Neural crest cell (in vitro differentiated cells): ENCODE measurements at places on chromosomes 3 and 15.

DNA sequence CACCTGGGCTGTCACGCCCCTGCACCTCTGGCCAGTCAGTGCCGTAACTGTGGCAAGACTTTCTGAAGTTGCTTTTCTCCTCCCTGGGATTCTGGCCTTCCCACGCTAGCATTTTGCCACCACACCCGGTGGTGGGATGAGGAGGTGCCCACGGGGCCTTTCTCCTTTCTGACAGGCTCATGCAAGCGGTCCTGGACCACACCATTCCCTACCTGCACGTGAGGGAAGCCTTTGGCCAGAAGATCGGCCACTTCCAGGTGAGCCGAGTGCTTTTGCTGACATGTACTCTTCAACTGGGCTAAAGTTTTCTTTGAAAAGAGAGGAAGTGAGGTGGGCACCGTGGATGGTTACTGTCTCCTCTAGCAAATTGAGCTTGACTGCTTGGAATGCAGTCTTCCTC, 9.6 kb downstream of the IVD start:
- no peaks in the 10 kb centered on the region for H3K27me3 ChIP-seq
- no peak overlapping the region for H3K4me3 ChIP-seq
- no peaks in the 10 kb centered on the region for H3K4me1 ChIP-seq
- peaks cover 9% of the 10 kb centered on the region for H3K36me3 ChIP-seq
- no peak for DNase-seq

- DNase-seq, result no peak
- peaks cover 3% of the 10 kb centered on the region for H3K36me3 ChIP-seq
- H3K4me1 ChIP-seq, result peaks cover 3% of the 10 kb centered on the region
- H3K27ac ChIP-seq, result no peak overlapping the region
Measured at GRCh38 chr3:24628523-24629258, 134.0 kb upstream of the THRB start.

DNA sequence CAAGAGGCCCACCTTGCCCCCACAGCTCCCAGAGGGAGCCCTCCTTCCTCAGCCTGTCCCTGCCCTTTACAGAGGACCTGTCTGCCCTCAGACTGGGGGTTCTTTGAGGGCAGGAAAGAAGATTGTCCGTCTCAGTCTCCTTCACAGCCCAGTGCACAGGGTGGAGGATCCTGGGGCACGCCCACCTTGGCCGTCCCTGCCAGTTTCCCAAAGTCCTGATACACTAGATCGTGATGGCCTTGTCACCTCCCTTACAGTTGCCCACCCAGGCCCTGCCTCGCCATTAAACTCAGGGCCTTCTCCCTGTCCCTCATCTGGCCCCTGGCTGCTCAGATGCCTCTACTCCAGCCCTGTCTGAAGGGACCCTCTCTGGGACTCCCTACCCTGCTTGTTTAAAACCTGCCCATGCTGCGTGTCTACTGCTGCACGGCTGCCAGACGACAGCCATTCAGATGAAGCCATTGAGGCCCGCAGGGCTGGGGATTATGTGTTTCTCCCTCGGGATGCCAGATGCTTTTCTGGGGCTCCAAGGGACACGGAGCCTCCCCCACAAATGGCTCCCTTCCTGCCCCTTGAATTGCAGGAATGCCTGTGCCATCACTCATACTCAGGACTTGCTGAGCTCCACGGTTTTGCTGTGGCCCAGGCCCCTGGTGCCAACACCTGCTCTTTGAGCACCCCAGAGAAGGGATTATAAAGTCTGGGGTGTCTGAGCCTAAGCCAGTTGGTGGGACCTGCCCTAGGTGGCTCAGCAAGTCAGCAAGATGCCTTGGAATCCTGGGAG, 27.8 kb downstream of the ACSBG1 start:
- H3K27me3 ChIP-seq, result no peaks in the 10 kb centered on the region
- no peaks in the 10 kb centered on the region for H3K36me3 ChIP-seq
- H3K27ac ChIP-seq, result peak overlapping the region; percentile 78
- peaks cover 69% of the 10 kb centered on the region for H3K4me1 ChIP-seq
- no peak for DNase-seq

GRCh38 chr3:58864480-58864879, 185.3 kb downstream of the CFAP20DC start:
- DNase-seq, result no peak
- H3K4me3 ChIP-seq, result no peak overlapping the region
- no peaks in the 10 kb centered on the region for H3K27me3 ChIP-seq

GRCh38 chr3:41690766-41691563, 270.9 kb downstream of the ULK4 start:
- no peak overlapping the region for H3K4me3 ChIP-seq
- peaks cover 10% of the 10 kb centered on the region for H3K36me3 ChIP-seq
- H3K4me1 ChIP-seq, result no peaks in the 10 kb centered on the region

DNA sequence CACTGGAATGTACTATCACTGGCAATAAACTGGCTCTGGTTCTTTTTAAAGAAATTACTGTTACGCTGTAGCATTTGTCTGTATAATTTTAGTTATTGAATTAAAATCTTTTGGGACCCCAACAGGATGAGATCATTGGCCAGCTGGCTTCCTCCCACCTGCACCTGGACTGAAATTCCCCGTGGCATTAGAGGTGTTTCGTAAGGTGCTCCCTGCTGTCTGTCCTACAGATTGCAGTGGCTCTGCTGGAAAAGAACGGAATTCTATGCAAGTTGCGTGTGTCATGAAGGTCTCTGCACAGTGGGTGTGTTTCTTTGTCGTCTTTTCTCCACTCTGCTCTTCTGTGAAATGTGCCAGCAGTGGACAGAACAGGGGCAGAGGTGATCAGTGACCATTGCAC, 383.4 kb downstream of the PTPRG start:
- H3K4me3 ChIP-seq, result no peak overlapping the region
- H3K27ac ChIP-seq, result no peak overlapping the region
- DNase-seq, result no peak
- no peaks in the 10 kb centered on the region for H3K27me3 ChIP-seq
- peaks cover 18% of the 10 kb centered on the region for H3K4me1 ChIP-seq

DNA sequence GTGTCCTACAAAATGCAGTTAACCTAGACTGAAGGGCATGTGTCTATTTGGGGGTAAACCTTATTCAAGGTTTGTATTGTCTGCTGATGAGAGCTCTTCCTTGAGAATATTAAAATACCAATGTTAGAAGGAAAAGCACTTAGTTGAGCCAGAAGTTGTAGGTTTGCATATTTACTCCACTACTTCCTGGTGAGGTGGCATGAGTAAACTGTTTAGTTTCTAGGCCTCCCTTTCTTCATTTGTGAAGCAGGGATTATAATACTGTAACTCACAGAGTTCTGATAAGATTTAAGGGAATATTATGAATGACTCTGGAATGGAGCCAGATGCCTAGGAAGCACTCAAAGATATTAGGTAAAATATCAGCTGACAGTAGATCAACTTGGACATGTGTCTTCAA, 46.7 kb downstream of the CD200R1L start:
- no peak for DNase-seq
- no peak overlapping the region for H3K4me3 ChIP-seq
- H3K36me3 ChIP-seq, result no peaks in the 10 kb centered on the region
- H3K27me3 ChIP-seq, result no peaks in the 10 kb centered on the region

DNA sequence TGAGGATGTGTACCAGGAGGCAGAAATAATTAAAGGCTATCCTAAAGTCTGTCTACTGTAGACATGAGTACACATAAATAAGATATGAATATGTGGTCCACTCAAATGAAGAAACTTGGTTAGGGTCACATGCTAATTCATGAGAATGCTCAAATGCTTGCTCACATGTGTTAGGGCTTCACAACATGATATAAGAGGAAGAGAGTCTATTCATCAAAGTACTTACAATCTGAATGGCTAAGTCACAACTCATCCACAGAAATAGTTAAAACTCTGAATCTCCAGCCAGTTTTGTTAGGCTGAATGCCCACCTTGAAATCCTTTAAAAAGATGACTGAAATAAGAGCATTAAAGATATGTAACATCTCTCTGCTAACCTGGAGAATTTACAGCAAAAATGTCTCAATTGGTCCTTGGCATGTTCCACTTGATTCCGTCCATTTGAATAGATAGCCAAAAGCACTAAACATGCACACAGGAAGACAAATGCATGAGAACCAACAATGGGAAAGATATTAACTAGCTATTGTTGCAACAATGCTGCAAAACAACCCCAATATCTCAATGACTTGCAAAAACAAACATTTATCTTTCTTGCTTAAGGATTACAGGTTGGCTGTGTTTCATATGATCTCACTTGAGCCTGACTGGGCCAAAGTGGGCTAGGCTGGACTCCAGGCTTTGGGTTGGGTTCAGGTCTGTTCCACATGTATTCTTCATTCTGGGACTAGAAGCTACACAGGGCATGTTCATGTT, 10.6 kb upstream of the TBC1D5 start:
- DNase-seq, result no peak
- H3K27me3 ChIP-seq, result no peaks in the 10 kb centered on the region
- H3K4me1 ChIP-seq, result peaks cover 13% of the 10 kb centered on the region
- H3K4me3 ChIP-seq, result no peak overlapping the region
- no peak overlapping the region for H3K27ac ChIP-seq

DNA sequence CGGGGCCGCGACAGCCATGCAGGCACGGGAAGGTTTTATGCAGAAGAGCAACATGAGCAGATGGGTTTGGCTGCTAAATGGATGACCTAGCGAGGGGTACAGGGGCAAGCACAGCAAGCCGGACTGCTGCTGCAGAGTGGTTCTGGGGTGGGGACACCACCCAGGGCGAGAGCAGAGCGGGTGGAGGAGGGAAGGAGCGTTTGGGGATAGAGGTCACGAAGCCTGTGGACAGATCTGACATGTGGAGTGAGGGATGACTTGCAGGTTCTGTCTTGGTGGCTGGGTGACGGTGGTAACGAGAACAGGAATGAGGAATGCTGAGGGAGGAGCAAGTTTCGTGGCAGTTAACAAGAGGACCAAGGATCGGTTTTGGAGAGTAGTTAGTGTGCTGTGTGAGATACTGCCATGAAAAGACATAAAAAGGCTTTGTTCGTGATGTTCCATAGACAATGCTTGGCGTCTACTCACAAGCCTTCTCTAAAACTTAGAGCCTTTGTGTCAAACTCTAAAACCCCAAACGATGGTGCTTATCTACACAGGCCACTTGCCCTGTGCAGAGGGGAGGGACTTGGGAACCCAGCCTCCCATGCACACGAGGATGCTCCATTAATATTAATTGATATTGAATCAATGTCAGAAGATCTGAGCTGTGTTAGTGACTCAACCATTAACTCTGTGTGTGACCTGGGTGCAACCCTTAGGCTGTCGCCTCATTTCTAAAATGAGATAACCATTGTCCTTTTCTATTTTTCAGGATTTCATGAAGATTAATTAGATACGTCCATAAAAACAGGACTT, 132.7 kb upstream of the SLC2A2 start:
- H3K36me3 ChIP-seq, result peaks cover 41% of the 10 kb centered on the region
- H3K4me3 ChIP-seq, result no peak overlapping the region
- peaks cover 29% of the 10 kb centered on the region for H3K4me1 ChIP-seq
- no peaks in the 10 kb centered on the region for H3K27me3 ChIP-seq

- no peak overlapping the region for H3K4me3 ChIP-seq
- no peaks in the 10 kb centered on the region for H3K27me3 ChIP-seq
- no peaks in the 10 kb centered on the region for H3K36me3 ChIP-seq
- no peaks in the 10 kb centered on the region for H3K4me1 ChIP-seq
- no peak overlapping the region for H3K27ac ChIP-seq
Measured at GRCh38 chr3:78322780-78323179, 1282.9 kb downstream of the ROBO2 start.

- no peak for DNase-seq
- H3K4me3 ChIP-seq, result no peak overlapping the region
- H3K27ac ChIP-seq, result no peak overlapping the region
- H3K4me1 ChIP-seq, result no peaks in the 10 kb centered on the region
- H3K36me3 ChIP-seq, result no peaks in the 10 kb centered on the region
- peaks cover 2% of the 10 kb centered on the region for H3K27me3 ChIP-seq
Measured at GRCh38 chr3:169295126-169295525, 368.4 kb downstream of the MECOM start.

GRCh38 chr15:39752246-39752645, 30.4 kb downstream of the FSIP1 start:
- H3K4me3 ChIP-seq, result no peak overlapping the region
- DNase-seq, result no peak
- no peak overlapping the region for H3K27ac ChIP-seq

DNA sequence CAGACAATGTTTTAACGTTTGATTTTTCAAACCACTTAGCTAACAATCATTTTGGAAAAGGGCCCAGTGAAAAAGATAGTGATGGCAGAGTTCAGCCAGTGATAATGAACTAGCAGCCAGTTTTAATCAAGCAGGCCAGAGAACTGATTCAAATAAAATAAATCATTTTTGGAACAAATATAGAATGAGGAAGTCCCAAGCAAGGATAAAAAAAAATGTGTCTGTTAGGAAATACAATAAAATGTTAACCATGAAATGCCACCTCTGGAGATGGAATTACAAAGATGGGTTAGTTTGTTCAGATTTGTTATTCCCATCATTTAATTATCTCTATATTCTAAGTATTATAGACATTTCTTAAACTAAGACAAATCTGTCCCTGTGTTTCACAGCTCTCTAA, 1.1 kb downstream of the HERC1 start:
- peak overlapping the region; percentile 38 for H3K27ac ChIP-seq
- peaks cover 6% of the 10 kb centered on the region for H3K27me3 ChIP-seq

GRCh38 chr3:10883478-10884234, 67.6 kb downstream of the SLC6A11 start:
- peaks cover 43% of the 10 kb centered on the region for H3K27me3 ChIP-seq
- DNase-seq, result peak; percentile 30
- no peak overlapping the region for H3K4me3 ChIP-seq
- H3K36me3 ChIP-seq, result peaks cover 3% of the 10 kb centered on the region
- no peaks in the 10 kb centered on the region for H3K4me1 ChIP-seq

DNA sequence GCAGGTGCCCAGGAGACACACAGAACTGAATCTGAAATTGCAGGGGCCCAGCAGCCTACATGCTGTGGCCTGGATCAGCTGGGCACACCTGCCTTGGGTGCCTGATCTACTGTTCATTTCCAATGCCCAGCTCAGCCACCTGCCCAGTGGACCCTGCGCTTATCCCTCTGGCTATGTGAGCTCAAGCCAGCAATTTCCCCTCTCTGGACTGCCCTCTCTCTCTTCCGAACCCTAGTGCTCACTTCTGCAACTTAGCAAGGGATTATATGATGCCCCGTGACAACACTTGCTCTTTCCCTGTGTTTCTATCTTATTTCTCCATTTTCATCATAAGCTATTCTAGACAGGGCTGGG, 276.0 kb downstream of the UACA start:
- no peaks in the 10 kb centered on the region for H3K27me3 ChIP-seq
- DNase-seq, result no peak
- H3K4me1 ChIP-seq, result peaks cover 5% of the 10 kb centered on the region
- H3K27ac ChIP-seq, result no peak overlapping the region

- peaks cover 3% of the 10 kb centered on the region for H3K36me3 ChIP-seq
- no peak overlapping the region for H3K27ac ChIP-seq
- H3K27me3 ChIP-seq, result peaks cover 92% of the 10 kb centered on the region
- peak overlapping the region; percentile 64 for H3K4me3 ChIP-seq
Measured at GRCh38 chr15:76338486-76339304, 2.1 kb downstream of the ISL2 start.

GRCh38 chr3:38960042-38960622, 91.6 kb downstream of the SCN11A start:
- no peak overlapping the region for H3K27ac ChIP-seq
- H3K36me3 ChIP-seq, result no peaks in the 10 kb centered on the region
- no peaks in the 10 kb centered on the region for H3K4me1 ChIP-seq
- no peak for DNase-seq
